Stimulated activated memory B cell treated with anti-CD40 and anti-IgM and Interleukin-4, amounts not matched to agents 10 μg/mL and 1 μg/mL and 100 μg/mL, for 72 hours (primary cell): ENCODE measurements at places on chromosomes 3 and 15.
A peak's percentile ranks its signal among the peaks of the same experiment; 100 is the strongest.

DNA sequence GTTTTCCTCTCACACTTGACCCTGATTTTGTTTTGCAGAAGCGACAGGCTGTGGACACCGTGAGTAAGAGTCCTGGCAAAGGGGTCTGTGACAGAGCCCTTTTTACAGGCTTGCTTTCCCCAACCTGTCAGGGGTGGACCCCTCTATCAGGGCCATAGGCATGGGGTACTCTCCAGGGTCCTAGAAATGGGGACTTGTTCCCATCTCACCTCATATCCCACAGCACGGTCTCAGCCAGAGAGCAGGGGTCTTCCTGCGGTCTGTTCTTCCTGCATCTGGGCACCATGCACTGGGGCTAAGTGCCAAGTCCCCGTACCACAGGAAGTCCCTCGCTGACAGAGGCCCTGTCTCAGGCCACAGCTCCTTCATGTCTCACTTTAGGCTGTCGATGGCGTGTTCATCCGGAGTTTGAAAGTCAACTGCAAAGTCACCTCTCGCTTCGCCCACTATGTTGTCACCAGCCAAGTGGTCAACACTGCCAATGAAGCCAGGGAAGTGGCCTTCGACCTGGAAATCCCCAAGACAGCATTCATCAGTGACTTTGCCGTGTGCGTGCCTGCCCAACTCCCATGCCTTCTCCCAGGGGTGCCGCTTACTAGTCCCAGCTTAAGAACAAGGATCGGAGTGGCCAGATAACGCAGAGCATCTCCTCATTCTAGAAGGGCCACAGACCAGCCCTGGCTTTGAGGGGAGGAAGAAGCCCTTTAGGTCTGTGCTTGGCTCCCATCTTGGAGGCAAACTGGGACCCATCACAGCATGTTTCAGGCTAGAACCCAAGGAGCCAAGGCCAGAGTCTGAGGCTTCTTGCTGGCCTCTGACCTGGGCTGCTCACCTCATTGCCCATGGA, 783 bp downstream of the ITIH1 start:
- no peak for ATAC-seq

DNA sequence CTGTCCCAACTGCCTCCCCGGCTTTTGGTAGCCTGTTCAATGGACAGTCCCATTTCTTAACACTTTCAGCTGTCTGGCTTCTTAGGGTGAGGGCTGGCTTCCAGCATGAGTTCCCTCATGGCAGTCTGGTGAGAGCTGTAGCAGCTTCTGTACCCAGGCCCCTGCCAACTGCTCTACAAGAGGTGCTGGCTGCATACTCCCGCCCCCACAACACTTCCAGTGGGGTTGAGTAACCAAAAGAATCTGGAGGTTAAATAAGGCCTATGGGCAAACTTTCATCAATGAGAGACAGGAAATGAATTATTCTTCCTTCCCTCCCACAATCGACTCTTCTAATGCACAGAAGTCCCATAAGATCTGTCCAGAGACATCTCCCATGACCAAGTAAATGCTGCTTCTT, 145.0 kb downstream of the NEK10 start:
- ATAC-seq = no peak

DNA sequence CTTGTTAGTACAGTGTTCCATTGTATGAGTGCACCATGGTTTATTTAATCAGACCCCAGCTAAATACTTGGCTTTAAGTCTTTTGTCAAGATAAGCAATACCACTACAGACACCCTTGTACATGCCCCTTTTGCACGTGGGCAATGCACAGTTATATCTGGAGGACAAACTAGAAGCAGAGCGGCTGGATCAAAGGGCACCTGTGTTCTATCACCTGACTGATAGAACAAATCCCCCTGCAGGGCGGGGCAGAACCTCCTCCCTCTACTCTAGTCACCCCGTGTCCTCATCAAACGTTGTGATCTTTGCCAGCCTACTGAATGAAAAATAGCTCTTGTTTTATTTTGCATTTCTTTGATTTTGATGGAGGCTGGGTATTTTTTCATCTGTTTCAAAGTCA, 314.9 kb downstream of the TLE3 start:
- ATAC-seq = no peak

DNA sequence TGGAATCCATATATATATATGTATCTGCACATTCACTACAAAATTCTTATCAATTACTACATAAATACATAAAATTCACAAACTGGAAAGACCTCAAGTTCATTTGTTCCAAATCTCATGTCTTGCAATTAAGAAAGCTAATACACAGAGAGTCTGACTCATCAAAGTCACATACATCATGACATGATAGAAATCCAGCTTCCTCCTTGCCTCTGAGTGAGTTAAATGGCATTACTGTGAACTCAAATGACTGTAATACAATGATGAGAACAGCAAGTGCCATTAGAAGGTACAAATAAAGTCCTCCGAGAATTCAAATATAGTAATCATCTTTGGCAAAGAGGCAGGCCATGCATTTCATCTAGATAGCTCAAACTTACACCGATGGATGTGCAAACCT, 55.1 kb upstream of the AGTR1 start:
- ATAC-seq = no peak

GRCh38 chr3:54235998-54236397, 113.6 kb downstream of the CACNA2D3 start:
- ATAC-seq = no peak

- ATAC-seq = no peak
These were observed 146.9 kb upstream of the LRTM1 start for GRCh38 chr3:55074796-55075195.

DNA sequence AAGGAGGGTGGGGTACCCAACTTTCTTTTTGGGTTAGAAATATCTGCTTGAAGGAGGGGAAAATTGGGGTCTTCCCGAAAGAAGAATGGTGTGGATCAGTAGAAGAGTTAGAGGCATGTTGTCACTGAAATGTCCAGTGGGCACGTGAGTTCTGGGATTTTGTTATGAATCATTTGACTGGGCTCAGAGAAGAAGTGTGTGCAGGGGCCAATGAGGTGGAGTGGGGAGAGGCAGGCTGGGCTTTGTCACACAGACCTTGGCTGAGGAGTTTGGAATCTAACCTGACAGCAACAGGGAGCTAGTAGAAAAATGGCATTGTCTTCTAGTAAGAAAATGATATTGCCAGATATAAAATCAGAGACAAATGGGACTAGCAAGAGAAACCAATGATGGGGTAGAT, 436.8 kb downstream of the MFSD1 start:
- no peak for ATAC-seq

DNA sequence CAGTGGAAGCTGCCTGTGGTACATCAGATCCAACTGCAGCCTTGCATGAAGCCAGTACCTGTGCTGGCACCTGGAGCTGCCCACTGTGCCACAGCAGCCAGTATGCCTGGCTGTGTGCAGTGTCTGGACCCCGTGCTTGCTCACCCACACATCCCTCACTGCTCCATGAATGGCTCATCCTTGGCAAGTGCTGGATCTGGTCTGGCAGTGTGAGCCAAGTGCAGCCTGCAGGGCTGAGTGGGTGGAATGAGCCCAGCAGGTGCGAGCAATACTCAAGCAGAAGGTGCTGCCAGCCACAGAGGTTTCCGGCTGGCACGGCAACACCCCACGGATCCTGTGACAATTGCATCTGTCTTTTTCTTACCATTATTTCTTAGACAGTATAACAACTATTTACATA, 488.2 kb upstream of the ROBO2 start:
- peak; percentile 43 for ATAC-seq

DNA sequence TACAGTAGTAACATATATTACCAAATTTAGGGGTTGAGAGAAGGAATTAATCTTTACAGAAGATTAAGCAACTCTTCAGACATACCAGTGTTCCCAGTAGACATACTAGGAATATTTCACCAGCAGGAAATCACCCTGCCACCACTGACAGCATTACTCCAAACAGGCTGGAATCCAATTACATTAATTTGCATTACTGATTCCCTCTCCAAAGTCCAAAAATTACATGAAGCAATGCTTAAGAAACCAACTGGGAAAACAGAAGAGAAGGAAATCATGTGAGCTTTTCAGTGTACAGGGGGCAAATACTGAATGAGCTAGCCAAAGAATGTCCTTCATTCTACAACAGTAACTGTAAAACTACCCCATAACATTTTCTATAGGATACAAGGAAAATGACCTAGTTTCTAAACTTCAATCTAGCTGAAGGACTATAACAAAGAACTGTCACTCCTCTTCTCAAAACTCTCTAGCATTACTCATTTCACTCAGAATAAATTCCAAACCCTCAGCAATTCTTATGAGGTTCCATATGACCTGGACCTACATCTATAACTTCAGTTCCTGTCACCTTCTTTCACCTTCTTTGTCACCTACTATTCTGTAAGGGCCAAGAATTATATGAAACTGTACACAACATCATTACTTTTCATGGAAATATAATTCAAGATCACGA, 72.7 kb downstream of the INO80 start:
- no peak for ATAC-seq

DNA sequence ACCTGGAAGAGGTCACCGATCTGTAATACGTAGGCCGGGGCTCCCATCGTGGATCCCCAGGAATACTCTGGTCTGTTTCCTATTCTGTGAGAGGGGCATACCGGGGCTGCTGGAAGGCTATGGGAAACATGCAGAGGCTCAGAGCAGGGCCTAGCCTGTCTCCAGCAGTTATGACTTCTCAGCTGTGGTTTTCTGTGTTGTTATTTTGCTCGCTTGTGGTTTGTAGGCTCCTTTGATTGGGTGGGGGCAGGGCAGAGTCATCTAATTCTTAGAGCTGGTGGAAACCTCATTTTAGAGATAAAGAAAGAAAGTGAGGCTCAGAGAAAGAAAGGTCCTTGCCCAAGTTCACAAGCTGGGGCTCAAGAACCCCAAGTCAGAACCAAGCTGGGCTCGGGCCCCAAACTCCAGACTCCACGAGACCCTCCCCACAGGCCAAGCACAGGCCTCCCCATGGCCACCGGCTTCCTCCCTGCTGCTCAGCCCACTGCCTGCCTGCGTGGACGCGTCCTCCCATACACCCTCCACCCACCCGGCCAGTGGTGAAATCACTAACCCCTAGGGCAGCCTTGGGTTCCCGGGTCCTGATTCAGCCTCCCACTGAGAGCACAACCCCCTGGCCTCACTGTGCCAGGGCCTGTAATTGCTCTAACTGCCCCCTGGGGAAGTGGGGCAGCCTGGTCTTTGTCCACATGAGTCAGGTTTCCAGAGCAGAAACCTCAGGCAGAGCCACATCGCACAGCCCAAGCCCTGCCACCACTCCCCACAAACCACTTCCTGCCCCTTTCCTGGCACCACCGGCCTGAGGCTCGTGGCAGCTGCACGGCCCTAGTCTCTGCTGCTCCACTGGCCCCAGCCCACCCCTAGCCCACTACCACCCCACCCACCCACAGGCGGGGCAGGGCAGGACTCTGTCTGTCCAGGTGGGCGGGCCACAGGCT, 270.8 kb downstream of the UACA start:
- peak; percentile 87 for ATAC-seq

- ATAC-seq = no peak
These were observed 29.5 kb downstream of the CLEC3B start for GRCh38 chr3:45055411-45056143.

DNA sequence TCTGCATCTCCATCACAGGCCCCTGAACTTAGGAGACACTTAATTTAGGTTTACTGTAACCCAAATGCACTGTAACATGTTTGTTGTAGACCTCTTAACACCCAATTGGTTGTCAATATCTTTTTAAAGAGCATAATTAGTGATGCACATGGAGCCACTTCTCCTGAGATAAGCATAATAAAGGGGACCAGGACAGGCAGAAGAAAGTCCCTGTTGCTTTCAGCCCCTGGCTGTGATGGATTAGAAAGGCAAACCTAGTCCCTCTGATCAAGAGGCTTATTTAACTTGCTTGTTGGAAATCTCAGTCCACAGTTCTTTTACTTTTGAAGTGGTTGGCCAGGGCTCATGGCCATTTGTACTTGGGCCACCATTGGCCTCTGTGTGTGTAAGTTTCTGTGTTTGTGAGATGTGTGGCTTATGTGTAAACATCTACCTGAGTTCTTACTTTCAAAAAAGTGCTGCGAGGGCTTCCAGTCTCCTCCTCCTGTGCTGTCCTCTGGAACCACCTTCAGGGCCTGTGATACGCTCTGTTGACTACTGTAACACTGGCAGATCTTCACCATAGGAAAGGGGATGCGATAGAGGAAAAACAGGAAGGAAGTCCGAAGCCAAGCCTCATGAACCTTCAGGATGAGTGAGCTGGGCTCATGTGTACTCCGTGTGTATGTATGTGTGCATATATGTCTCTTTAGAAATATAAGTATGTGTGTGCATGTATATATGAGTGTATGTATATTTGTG, 136.2 kb downstream of the EPHB1 start:
- ATAC-seq = peak; percentile 22

- no peak for ATAC-seq
These were observed 7.6 kb upstream of the NR2E3 start for GRCh38 chr15:71802770-71803169.

DNA sequence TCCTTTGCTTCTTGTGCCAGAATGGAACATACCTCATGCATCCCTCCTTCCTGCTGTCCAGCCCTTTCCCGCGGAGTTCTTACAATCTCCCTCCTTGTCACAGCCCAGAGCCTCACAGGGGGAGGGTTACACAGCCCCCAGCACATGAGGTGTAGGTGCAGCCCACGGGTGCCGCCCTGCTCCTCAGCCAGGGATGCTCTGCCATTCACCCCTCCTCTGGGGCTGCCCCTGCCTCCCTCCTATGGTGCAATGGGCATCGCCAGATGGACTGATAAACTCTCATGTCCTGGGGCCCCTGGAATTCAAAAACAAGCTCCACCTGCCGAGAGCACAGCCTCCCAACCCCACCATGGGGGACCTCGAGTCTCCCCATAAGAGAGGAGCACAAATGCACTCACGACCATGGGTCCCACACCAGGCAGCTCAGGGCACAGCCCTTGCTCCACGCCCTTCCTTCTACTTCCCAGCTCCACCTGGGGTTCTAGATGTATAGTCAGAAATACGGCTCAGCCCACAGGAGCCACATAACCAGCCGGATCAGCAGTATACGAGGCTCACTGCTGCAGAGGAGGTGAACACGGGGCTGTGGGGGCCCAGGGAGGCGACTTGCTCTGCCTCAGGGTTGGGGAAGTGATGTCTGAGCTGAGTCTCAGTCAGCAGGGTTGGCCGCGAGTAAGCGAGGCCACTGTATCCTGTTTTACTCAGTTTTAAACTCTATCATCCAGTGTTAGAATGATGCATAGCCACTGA, 269.7 kb upstream of the LYSMD4 start:
- no peak for ATAC-seq

GRCh38 chr3:58176827-58177489, 33.8 kb downstream of the DNASE1L3 start:
- ATAC-seq = no peak

- ATAC-seq = no peak
These were observed 809.7 kb downstream of the NR2F2 start for GRCh38 chr15:97140216-97140615.

GRCh38 chr15:89458440-89458839, 37.9 kb downstream of the RHCG start:
- no peak for ATAC-seq
